ENCODE measurements at places on chromosomes 2 and 18. TPM values are rescaled to one million over a fixed set of nuclear protein-coding genes. Genes with fewer than 3 reads are reported as not detected.

- H3K36me3 ChIP-seq = no peaks in the 10 kb centered on the region
- H3K4me3 ChIP-seq = no peak overlapping the region
- no peak for DNase-seq
- no peaks in the 10 kb centered on the region for H3K27me3 ChIP-seq
Measured at GRCh38 chr2:30236591-30237238, 5.4 kb downstream of the LBH start.

Gene FKBP1B
- total RNA-seq = 7.2 TPM

Gene TXNDC9
- 75.8 TPM for total RNA-seq

DNA sequence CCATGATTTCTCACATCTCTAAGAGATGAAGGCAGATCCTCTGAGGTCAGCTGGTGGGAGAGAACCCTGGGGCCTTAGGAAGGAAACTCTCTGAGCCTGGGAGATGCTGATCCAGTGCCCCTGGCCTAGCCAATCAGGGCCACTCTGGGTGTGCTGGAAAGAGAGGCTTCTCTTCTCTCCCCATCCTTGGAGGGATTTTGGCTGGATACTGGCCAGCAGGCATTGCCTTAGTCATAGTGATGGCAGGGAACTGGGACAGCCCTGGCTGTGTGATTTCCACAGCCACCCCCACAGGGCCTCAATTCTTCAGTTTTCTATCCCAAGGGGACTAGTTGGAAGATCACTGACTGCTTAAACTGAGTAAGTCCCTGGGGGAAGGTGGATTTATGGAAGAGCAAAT, 26.6 kb upstream of the PLB1 start:
- DNase-seq = no peak
- no peaks in the 10 kb centered on the region for H3K4me1 ChIP-seq
- no peaks in the 10 kb centered on the region for H3K27me3 ChIP-seq
- no peak overlapping the region for H3K27ac ChIP-seq
- H3K4me3 ChIP-seq = no peak overlapping the region
- no peaks in the 10 kb centered on the region for H3K36me3 ChIP-seq

DNA sequence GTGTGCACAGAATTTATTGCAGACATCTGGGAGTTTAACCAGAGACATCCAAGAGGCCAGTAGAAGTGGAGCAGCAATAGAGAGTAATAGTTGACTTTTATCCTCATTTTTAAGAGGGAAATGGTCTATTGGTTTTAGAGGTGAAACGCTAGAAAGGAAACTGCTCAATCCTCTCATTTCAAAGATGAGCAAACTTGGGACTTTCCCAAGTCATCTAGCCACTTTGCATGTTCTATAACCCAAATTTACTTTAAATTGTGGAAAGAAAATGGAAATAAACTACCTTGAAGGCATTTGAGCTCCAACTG, 601.7 kb downstream of the ARHGAP15 start:
- DNase-seq = no peak
- H3K36me3 ChIP-seq = no peaks in the 10 kb centered on the region
- H3K4me3 ChIP-seq = no peak overlapping the region
- no peaks in the 10 kb centered on the region for H3K4me1 ChIP-seq
- no peak overlapping the region for H3K27ac ChIP-seq

Gene ACKR3
- 34.4 TPM for total RNA-seq

Gene EGR4
- not detected for total RNA-seq

Gene CD207
- 0.26 TPM for total RNA-seq

GRCh38 chr2:161436411-161436810, 20.3 kb downstream of the TBR1 start:
- no peaks in the 10 kb centered on the region for H3K4me1 ChIP-seq
- H3K36me3 ChIP-seq = no peaks in the 10 kb centered on the region
- peaks cover 7% of the 10 kb centered on the region for H3K27me3 ChIP-seq
- no peak for DNase-seq
- no peak overlapping the region for H3K27ac ChIP-seq
- H3K4me3 ChIP-seq = no peak overlapping the region

Gene SERPINB12
- total RNA-seq = not detected

DNA sequence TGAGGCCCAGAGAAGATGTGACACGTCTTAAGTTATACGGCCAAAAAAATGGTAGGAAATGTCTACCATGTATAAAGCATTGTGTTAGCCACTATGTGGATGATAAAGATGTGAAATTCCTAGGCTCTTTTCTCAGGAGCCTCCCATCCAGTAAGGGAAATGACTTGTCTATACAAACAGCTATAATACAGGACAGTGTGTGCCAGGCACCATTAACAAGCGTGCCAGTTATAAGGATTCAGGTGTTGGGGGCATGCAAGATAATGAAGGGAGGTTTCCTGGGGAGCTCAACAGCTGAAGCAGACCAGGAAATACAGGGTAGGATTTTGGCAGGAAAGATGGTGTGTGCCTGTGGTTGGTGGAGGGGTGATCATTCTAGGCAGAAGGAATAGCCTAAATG, 37.6 kb downstream of the ALPK2 start:
- no peaks in the 10 kb centered on the region for H3K36me3 ChIP-seq
- no peaks in the 10 kb centered on the region for H3K4me1 ChIP-seq
- H3K4me3 ChIP-seq = no peak overlapping the region
- DNase-seq = no peak
- H3K27me3 ChIP-seq = no peaks in the 10 kb centered on the region
- no peak overlapping the region for H3K27ac ChIP-seq

GRCh38 chr18:44764863-44765262, 84.2 kb downstream of the SETBP1 start:
- H3K27ac ChIP-seq = peak overlapping the region; percentile 51
- no peaks in the 10 kb centered on the region for H3K27me3 ChIP-seq

Gene IL36RN
- total RNA-seq = not detected

Gene HMSD
- total RNA-seq = 0.28 TPM

GRCh38 chr2:33788044-33788443, 188.9 kb upstream of the FAM98A start:
- DNase-seq = no peak
- H3K27ac ChIP-seq = no peak overlapping the region
- no peaks in the 10 kb centered on the region for H3K36me3 ChIP-seq
- no peaks in the 10 kb centered on the region for H3K27me3 ChIP-seq
- no peak overlapping the region for H3K4me3 ChIP-seq

Gene MEIS1
- 110 TPM for total RNA-seq

Gene BCL11A
- total RNA-seq = 1.5 TPM

GRCh38 chr18:59646228-59646962, 50.8 kb downstream of the CCBE1 start:
- no peak overlapping the region for H3K4me3 ChIP-seq
- H3K36me3 ChIP-seq = no peaks in the 10 kb centered on the region

GRCh38 chr2:170966648-170967396, 37.8 kb downstream of the GORASP2 start:
- H3K4me3 ChIP-seq = no peak overlapping the region
- no peak overlapping the region for H3K27ac ChIP-seq
- H3K27me3 ChIP-seq = no peaks in the 10 kb centered on the region
- no peaks in the 10 kb centered on the region for H3K4me1 ChIP-seq
- H3K36me3 ChIP-seq = no peaks in the 10 kb centered on the region

DNA sequence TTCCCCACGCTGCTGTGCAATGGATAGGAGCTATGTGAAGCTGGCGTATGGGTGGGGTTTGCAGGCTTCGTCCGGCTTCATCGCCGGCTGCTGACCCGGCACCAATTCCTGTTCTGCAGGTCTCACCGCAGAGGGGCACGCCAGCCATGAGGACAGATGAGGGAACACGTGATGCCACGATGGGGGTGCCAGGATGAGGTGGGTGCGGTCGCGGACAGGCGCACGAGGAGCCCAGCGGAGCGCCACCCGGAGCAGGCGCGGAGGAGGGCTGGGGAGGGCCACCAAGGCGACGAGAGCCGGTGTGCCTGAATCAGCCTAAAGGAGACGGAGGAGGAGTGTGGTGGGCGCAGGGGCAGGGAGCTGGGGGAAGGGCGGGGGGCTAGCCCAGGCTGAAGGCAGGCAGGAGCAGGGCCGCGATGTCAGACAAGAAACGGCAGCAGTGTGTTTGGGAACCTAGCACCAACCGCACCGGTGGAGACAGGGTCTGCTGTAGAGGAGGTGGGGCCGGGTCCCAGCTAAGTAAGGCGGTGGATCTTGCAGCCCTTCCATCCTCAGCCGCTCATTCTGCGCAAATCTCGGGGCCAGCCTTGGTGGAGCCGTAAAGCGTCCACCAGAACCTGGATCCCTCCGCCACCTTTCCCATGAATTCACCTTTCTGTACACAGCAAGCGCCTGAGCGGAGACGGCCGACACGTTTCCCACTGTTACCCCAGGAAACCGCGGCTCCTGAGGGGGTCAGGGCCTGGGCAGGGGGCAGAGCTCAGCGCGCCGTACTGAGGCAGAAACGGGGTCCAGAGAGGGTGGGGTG, 17.0 kb upstream of the CD8A start:
- H3K27ac ChIP-seq = no peak overlapping the region
- H3K27me3 ChIP-seq = no peaks in the 10 kb centered on the region
- no peak for DNase-seq
- H3K36me3 ChIP-seq = no peaks in the 10 kb centered on the region
